Activated gamma-delta T cell treated with Interleukin-2 at 50 U/mL for 16 hours (primary cell): ENCODE measurements at places on chromosomes 13 and 19.

DNA sequence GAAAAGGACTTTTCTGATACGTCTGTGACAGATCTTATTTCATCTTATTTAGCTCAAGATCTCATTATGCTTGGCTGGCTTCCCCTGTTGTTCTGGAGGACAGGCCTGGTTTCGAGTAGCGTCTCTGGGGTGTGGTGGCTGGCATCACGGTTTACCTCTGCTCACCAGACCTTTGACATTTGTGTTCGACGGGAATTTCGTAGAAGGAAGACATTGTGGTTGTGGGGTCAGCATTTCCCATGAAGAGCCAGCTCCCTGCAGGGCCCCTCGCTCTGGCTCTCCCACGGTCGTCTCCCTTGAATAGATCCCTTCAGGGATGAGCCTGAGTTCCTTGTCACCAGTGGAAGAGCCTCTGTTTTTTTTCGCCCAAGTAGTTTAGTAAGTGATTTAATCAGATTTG lies 78.6 kb upstream of the TEX29 start:
- no peak for DNase-seq

DNA sequence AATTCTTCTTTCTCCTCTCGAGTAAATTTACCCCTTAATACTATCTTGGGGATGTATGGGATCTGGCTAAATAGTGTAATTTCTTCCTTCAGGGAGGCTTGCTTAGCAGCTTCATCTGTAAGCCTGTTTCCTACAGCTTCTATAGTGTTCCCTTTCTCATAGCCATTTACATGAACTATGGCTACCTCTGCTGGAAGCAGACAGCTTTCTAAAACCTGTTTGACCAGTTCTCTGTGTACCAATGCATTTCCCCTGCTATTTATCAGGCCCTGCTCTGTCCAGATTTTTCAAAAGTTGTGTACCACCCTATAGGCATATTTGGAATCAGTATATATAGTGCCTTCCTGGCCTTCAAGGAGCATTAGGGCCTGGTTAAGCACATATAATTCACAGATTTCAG lies 113.6 kb upstream of the PCDH9 start:
- DNase-seq = no peak

GRCh38 chr13:38566519-38566918 lies 120.4 kb upstream of the FREM2 start:
- no peak for DNase-seq

- DNase-seq = no peak
Observed at GRCh38 chr13:84737661-84738060, 855.4 kb upstream of the SLITRK1 start.

DNA sequence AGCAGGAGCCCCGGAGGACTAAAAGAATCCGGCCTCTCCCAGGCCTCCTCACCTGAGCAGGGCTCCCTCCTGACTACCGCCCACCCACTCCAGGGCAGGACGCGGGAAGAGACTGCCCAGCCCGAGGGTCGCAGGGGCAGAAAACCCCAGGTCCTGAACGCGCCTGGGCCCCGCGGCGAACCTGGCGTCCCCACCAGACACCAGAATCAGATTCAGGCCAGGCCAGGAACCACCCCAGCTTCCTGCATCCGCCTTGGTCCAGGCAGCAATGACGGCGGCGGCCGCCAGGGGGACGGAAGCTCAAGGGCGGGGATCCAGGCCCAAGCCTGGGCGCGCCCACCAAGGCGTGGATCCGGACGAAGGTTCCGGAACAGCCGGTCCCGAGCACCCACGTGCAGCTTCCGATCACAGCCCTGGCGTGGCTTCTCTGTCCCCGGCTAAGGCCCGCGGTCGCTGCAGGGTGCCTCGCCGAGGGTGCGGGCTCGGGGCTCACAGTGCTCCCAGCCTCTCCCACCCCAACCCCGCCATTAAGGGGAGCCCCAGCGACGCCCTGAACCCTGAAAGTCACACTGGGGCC lies 3.6 kb downstream of the LGALS7 start:
- peak; percentile 96 for DNase-seq

DNA sequence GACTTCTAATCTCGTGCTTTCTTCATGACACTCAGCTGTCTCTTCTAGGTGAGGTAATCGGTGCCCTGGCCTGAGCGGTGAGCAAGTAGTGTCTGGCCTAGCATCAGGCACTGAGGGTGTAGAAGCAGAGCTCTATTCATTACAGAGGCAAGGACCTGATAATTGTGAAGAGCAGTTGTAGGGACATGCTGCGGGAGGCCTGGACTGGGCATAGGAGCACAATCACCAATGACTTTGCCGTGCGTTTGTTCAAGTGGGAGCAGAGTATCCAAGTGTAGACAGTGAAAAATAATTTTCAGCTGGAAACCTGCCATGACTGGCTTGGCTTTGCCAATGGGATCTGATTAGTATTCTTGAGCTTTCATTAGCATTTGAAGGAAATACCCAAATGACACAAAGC lies 32.1 kb upstream of the DCLK1 start:
- DNase-seq = no peak

DNA sequence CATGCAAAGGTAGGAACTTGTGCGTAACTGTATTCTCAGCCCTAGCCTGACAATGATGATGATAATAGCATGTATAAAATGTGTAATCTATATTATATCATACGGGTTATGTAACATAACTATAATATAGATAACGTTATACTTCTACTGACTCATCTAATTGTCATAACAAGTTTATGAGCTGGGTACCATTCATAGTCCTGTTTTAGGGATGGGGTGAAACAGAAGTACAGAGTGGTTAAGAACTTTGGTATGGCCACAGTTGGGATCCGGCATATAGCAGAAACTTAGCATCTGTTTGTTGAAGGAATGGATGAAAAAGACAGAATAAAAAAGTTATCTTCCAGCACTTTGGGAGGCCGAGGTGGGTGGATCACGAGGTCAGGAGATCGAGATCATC lies 5.2 kb downstream of the CTU1 start:
- no peak for DNase-seq

DNA sequence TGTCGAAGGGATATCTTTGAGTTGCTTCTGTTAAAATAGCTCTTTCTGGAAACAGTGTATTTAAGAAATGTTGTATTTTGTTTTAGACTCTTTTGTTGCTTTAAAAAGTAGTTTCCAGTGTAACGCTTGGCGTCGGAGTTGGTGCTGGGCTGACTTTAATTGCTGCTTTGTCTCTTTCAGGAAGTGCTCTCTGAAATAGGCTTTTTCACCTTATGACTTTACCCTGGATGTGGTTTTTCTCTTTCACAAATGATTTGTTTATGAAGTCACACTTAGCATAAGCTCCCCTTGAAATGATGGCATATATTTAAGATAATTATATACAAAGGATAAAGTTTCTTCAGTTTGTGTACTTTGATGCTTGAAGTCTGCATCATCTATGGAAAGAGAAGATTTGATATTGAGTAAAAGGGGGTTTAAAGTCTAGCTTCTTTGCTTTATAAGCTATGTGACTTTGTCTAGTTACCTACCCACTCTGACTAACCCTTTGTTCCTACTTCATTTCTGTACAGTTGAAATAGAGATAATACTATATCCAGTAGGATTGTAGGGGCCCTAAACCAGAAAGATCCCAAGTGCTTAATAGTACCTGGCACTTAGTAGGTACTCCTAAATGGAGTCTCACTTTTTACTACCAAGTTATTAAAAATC lies at the start of gene GPR18:
Gene GPR18, minus strand, starts transcription at position 170 of the 651 bp plus-strand sequence. CDS start 2,507 bp downstream, outside the sequence.
- DNase-seq = peak; percentile 29

DNA sequence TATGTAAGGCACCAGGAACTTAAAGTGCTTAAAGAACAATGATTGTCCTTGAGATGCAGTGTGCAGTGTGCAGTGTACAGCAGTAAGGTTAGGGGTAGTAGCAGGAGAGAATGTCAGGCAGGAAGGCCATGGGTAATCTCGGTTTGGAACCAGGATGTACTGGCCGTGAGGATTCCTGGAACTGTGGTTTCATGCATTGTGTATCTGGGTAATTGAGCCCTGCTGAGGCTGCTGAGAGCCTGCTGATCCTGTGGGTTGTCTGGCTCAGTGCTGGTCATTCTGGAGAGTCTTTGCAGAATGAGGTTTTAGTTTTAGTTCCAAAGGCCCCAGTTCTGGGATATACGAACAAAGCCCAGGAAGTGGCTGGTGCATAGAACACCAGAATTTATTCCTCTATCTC lies 71.0 kb downstream of the ZNF568 start:
- DNase-seq = no peak

- DNase-seq = peak; percentile 78
Observed at GRCh38 chr19:49391581-49392399, 3.7 kb downstream of the KASH5 start.

GRCh38 chr13:54775501-54776191 lies 1747.0 kb downstream of the OLFM4 start:
- no peak for DNase-seq

GRCh38 chr19:38978326-38978689 lies 2.8 kb upstream of the FBXO17 start:
- DNase-seq = no peak

DNA sequence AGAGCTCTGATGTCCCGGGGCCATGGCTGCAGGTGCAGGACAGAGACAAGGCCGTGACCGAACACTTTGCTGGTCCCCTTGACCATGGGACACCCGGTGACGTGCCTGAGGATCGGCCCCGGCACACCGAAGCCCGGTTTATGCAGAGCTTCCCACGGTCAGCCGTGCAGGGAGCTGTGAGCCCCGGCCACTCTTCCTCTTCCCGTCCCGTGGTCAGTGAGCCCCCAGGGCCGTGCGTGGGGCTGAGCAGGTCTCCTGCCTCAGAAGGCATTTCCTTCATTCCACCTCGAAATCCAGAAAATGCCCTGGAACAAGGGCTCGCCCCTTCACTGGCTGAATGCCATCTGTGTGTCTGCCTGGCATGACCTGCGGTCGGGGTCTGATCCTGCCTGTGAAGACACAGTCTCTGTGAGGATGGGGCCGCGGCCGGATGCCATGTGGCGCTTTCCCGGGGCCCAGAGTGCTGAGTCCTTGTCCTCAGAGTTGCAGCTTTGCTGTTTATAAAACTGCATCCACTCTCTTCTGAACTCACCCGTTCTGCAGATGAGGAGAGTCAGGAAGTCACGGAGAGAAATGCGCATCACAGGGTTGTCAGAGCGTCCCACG lies 16.9 kb downstream of the MCF2L start:
- DNase-seq = no peak

DNA sequence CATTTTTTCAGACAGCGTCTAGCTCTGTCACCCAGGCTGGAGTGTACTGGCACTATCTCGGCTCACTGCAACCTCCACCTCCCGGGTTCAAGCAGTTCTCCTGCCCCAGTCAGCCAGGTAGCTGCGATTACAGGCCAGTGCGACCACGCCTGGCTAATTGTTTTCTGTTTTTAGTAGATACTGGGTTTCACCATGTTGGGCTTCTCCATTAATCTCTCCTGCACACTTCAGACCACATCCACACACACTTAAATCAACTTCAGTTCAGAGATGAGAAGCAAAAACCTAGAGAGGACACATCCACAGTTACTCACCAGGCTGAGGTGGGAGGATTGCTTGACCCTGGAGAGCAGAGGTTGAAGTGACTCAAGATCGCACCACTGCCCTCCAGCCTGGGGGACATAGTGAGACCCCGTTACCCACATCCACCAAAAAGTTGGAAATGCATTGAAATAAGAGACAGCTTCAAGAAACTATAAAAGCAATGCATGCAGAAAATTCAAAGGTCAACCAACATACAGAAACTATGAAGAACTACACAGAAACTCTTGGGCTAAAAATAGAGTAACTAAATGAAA lies 42.3 kb downstream of the ZNF611 start:
- DNase-seq = no peak

DNA sequence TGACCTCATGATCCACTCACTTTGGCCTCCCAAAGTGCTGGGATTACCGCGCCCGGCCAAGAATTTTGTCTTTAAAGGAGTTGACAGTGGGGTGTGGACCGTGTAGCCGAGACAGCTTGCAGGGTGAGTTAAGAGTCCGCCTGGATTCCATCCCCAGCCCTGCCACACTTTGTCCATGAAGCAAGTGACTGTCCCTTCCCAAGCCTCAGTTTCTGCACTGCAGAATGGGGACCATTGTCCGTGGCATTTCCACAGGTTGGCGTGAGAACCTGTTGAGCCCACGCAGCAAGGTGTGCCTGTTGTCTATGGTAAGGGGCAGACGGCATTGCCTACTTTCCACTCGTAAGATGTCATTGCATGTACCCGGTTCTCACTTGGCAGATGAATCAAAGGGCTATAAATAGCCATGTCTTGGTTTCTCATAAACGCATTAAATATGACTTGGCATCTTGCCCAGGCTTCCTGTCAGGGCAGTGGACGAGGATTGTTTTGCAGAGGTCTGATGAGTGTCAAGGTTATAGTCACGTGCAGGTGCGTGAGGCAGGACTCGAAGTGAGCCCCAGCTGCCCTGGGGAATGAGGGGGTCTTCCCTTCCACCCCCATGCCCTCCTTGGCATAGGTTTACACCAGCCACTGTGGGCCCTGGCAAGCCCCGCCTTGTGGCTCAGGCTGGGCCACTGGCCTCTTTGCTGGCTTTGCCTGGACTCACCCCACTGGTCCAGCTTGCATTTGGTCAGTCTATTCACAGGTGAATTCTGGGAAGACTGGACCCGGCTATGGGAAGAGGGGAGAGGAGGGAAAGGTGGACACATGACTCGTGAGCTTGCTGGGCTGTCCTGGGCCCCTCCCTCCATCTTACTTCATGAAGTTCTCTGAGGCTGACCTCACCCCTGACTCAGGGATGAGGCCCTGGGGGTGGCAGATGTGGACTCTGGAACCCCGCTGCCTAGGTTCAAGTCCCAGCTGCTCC lies 14.6 kb downstream of the FAM187B start:
- peak; percentile 79 for DNase-seq

GRCh38 chr13:46173656-46174055 lies 8.3 kb downstream of the LCP1 start:
- DNase-seq = no peak

DNA sequence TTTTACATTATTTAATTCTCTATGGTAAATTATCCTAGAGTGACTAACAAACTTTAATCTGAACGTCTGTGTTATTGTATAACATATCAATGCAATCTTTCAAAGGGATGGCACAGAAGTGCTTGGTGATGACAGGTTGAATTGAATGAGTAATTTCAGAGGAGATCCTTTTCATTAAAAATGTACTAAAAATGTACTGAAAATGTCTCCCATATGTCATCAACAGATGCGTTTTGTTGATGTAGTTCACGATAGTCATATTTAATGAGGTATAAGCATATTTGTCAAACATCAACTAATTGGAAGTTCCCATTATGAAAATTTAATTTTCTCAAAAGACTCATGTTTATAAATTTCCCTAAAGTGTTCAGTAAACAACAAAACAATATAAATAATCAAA lies 1434.7 kb upstream of the PCDH20 start:
- no peak for DNase-seq

DNA sequence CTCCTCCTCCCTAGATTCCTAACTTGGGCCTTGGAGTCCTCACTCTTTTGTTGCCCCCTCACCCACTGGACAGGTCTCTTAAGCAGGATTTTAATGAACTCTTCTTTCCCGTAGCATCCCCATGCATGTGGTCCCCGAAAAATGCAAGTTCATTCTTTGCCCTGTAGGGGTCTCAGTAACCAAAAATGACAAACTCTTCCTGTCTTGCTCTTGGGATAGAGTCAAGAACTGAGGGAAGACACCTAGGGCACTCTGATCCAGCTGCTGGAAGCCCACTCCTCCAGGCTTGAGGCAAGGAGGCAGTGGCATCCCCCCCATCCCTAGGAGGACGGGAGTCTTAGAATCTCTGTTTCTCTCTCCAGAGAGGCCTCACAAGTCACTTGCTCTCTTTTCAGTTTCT lies 987.0 kb downstream of the DIAPH3 start:
- no peak for DNase-seq

GRCh38 chr13:87459419-87459818 lies 211.8 kb upstream of the SLITRK5 start:
- no peak for DNase-seq
